ENCODE measurements at places on chromosomes 7 and 10. TPM values are rescaled to one million over a fixed set of nuclear protein-coding genes. Genes with fewer than 3 reads are reported as not detected.

Gene FGF8
- not detected for total RNA-seq

Gene FRMPD2
- total RNA-seq, result 11.0 TPM

Gene OR6B1
- not detected for total RNA-seq

Gene WIPF3
- 10.6 TPM for total RNA-seq

Measured in parietal lobe (tissue), 2 donors.